Mucosa of gallbladder (tissue), 1 donor: ENCODE measurements at places on chromosomes 7 and 10. TPM values are rescaled to one million over a fixed set of nuclear protein-coding genes. Genes with fewer than 3 reads are reported as not detected.

Gene ARPC1B
- total RNA-seq = 123 TPM

Gene LOXL4
- total RNA-seq = 4.9 TPM

Gene EFCAB10
- not detected for total RNA-seq

Gene TAS2R41
- not detected for total RNA-seq

Gene ELN
- 70.3 TPM for total RNA-seq

Gene SPDYE11
- not detected for total RNA-seq

Gene CFAP58
- 0.12 TPM for total RNA-seq

Gene TAS2R4
- total RNA-seq = 1.0 TPM

Gene TAC1
- 5.2 TPM for total RNA-seq

Gene EIF3B
- 94.7 TPM for total RNA-seq

Gene FZD8
- total RNA-seq = 9.4 TPM

Gene LIPM
- total RNA-seq = not detected

Gene UCN3
- total RNA-seq = 0.58 TPM

Gene SLC26A3
- total RNA-seq = 856 TPM

Gene FOXP2
- total RNA-seq = 10.1 TPM

Gene STK31
- total RNA-seq = 1.0 TPM

Gene INSYN2A
- total RNA-seq = not detected

Gene FGF8
- not detected for total RNA-seq

Gene ANKRD61
- not detected for total RNA-seq

Gene CSTF2T
- total RNA-seq = 22.6 TPM

Gene VSTM2A
- total RNA-seq = 0.72 TPM

Gene MICALL2
- total RNA-seq = 166 TPM

Gene ARMC3
- 0.52 TPM for total RNA-seq

Gene TMEM213
- total RNA-seq = 0.12 TPM
